ENCODE measurements at places on chromosomes 6 and 20.
A peak's percentile ranks its signal among the peaks of the same experiment; 100 is the strongest.

- no peak for DNase-seq
Observed at GRCh38 chr6:36688739-36689075, 8.9 kb upstream of the RAB44 start.

DNA sequence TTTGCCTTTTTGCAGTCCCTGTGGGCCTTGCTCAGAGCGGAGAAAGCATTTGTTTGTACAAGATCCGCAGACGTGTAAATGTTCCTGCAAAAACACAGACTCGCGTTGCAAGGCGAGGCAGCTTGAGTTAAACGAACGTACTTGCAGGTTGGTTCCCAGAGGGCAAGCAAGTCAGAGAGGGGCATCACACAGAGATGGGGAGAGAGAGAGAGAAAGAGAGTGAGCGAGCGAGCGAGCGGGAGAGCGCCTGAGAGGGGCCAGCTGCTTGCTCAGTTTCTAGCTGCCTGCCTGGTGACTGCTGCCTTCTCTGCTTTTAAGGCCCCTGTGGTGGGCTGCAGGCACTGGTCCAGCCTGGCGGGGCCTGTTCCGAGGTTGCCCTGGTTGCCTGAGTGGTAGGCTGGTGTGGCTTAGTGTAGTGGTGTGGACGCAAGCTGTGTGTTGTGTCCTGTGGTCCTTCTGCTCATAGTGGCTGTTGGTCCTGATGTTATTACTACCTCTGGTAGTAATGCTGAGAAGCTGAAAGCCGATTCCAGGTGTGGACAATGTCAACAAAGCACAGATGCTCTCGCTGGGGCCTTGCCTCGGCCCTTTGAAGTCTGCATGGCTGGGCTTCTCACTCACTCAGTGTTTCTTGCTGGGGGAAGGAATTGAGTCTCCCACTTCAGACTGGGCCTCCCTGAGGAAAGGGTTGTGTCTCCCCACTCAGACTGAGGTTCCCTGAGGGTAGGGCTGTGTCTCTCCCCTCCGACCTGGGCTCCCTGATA is 12.1 kb downstream of the VEGFA start:
- DNase-seq, result no peak

- DNase-seq, result no peak
Observed at GRCh38 chr6:111254779-111255166, 167.5 kb downstream of the SLC16A10 start.

GRCh38 chr6:21331235-21331634 is 262.3 kb upstream of the SOX4 start:
- no peak for DNase-seq

GRCh38 chr6:138250053-138250452 is 31.8 kb upstream of the PBOV1 start:
- DNase-seq, result no peak

DNA sequence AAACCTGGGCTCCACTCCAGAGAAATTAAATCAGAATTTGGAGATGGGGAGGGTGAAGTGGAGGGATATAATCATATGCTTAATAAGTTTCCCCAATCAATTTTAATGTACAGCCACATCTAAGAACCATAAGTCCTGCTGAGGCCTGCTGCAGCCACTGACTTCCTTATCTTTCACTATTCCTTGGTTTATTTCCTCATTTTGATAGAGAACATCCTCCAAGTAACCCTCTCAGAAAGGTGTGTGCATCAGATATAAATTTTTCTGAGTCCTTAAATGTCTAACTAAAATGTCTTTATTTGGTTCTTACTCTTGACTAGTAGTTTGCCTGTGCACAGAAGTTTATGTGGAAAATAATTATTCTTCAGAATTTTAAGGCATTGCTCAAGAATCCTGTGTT is 23.7 kb upstream of the SIRT5 start:
- DNase-seq, result no peak

DNA sequence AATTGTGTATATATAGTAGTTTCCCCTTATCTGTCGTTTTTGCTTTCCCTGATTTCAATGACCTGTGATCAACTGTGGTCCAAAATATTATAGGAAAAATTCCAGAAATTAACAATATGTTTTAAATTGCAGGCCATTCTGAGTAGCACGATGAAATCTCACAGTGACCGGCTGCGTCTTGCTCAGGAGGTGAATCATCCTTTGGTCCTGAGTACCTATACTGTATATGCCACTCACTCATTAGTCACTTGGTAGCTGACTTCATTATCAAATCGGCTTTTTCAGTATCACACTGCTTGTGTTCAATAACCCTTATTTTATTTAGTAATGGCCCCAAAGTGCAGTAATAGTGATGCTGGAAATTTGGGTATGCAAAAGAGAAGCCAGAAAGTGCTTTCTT is 728.3 kb upstream of the EYS start:
- DNase-seq, result no peak

- peak; percentile 45 for DNase-seq
Observed at GRCh38 chr6:121222656-121223055, 111.6 kb downstream of the TBC1D32 start.

DNA sequence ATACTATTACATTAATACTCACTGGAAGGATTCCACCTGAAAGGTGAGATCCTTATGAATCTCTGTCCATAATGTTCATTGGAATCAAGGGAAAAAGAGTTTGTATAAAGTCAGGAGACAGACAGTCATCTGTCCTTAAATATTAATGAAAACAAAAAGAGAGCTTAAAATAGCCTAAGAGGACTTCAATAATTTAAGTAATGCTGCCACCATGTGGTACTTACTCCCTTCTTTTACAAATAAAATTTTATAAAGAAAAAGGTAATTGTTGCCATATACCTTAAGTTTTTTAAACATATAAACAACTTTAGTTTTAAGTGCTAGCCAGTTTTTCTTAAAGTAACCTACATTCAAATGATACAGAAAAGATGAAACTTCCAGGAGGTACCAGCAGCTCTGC is 5.1 kb downstream of the BLOC1S5 start:
- DNase-seq, result no peak

DNA sequence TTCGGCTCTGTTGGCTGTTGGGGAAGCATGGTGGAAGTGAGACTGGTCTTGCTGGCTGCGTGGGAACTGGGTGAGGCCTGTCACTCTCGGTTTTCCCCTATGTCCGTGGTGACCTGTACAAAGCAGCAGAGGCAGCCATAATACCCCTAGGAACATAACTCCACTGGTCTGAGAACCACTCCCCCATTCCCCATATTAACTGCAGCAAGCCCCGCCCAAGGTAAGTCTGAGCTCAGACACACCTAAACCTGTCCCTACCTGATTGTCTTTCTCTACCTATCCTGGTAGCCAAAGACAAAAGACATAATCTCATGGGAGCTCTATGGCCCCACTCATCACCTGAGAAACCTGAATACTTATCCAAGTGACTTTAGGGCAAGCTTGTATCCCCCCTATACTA is 156.3 kb upstream of the PHACTR1 start:
- DNase-seq, result no peak

GRCh38 chr6:20658053-20658452 is 123.8 kb downstream of the CDKAL1 start:
- DNase-seq, result no peak

- no peak for DNase-seq
Observed at GRCh38 chr6:25583099-25583498, 68.9 kb upstream of the SCGN start.

DNA sequence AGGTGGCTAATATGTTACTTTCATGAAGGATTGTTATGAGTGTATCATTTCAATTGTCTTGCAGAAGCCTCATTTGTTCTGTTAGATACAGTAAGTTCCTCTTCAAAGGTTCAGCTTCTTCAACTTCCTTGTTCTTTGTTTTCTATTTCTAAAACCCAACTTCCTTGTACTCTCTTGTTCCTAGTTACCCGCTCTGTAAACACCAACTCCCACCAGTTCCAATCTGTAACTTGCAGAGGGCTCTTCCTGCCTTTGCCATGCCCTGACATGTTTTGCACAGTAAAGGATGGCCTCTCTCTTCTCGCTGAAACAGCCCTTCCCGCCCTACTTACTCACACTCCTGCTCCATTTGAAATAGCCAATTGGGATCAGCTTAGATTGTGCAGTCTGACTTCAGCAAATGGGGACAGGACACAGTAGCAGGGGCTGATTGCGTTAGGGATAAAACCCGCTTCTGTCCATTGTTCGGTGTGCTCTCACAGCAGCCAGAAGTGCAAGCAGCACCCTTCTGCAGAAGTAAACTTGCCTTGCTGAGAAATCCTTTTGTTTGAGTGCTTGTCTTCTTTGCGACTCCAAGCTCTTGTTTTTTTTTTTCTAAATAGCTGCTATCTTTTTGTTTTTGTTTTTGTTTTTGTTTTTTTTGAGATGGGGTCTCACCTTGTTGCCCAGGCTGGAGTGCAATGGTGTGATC is 45.9 kb upstream of the POU5F1 start:
- no peak for DNase-seq

- DNase-seq, result no peak
Observed at GRCh38 chr20:62761759-62762131, 34.5 kb upstream of the MRGBP start.

DNA sequence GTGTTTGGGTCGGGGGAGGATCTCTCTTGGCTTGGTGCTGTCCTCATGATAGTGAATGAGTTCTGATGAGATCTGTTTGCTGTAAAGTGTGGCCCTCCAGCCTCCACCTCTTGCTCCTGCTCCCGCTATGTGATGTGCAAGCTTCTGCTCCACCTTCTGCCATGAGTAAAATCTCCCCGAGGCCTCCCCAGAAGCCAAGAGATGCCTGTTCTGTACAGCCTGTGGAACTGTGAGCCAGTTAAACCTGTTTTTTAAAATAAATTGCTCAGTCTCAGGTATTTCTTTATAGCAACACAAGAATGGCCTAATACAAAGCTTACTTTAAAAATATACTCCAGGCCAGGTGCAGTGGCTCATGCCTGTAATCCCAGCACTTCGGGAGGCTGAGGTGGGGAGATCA is 11.3 kb upstream of the CCNC start:
- DNase-seq, result no peak

DNA sequence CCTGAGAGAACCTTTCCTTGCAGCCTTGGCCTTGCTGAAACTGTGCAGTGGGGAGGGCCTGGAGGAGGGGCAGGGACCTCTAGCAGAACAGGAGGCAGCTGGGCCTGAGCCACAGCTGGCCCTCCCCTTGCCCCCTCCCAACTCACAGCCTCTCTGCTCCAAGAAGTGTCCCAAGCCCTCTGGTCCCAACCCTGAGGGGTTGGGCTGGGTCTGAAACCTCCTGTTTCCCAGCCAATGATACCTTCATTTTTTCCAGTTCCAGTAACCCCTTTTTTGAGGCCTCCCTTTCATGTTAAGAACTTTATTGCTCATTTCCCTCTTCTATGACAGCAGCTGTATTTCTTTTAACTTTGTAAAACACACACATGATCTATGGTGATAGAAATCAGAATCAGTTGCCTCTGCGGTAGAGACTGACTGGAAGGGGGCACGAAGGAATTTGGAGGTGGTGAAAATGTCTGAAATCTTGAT is 17.9 kb upstream of the ARMC12 start:
- DNase-seq, result no peak

- no peak for DNase-seq
Observed at GRCh38 chr6:169799474-169799926, 48.1 kb downstream of the ERMARD start.

- DNase-seq, result no peak
Observed at GRCh38 chr6:53979468-53980067, 131.7 kb upstream of the MLIP start.
